Vagina (tissue), 2 donors: ENCODE measurements at places on chromosomes 13 and 19.

- H3K4me3 ChIP-seq: no peak overlapping the region
- no peaks in the 10 kb centered on the region for H3K36me3 ChIP-seq
- no peak for DNase-seq
- H3K27me3 ChIP-seq: no peaks in the 10 kb centered on the region
- no peaks in the 10 kb centered on the region for H3K4me1 ChIP-seq
Observed at GRCh38 chr13:64471916-64472315, 2758.2 kb downstream of the PCDH9 start.

DNA sequence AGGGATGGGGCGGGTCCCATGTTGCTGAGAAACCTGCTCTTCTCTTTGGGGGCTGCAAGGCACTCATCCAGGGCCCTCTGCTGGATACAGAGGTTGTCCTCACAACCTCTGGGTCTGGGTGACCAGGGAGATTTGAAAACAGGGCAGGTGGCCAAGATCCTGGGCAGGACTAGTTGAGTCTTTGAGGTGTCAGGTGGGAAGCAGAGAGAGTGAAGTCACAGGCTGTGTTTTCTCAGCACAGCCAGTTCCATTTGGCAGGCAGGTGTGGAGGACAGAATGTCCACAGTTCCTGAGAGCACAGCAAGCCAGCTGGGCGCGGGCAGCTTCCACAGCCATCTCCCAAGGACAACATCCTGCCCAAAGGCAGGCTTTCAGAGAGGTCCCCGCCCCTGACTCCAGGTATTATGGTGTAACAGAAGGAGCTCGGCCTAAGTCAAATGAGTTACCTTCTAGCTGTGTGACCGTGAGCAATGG, 118.8 kb downstream of the NUFIP1 start:
- H3K4me1 ChIP-seq: no peaks in the 10 kb centered on the region
- no peaks in the 10 kb centered on the region for H3K27me3 ChIP-seq
- no peak overlapping the region for H3K4me3 ChIP-seq
- H3K36me3 ChIP-seq: no peaks in the 10 kb centered on the region
- no peak for DNase-seq
- no peak overlapping the region for H3K27ac ChIP-seq

DNA sequence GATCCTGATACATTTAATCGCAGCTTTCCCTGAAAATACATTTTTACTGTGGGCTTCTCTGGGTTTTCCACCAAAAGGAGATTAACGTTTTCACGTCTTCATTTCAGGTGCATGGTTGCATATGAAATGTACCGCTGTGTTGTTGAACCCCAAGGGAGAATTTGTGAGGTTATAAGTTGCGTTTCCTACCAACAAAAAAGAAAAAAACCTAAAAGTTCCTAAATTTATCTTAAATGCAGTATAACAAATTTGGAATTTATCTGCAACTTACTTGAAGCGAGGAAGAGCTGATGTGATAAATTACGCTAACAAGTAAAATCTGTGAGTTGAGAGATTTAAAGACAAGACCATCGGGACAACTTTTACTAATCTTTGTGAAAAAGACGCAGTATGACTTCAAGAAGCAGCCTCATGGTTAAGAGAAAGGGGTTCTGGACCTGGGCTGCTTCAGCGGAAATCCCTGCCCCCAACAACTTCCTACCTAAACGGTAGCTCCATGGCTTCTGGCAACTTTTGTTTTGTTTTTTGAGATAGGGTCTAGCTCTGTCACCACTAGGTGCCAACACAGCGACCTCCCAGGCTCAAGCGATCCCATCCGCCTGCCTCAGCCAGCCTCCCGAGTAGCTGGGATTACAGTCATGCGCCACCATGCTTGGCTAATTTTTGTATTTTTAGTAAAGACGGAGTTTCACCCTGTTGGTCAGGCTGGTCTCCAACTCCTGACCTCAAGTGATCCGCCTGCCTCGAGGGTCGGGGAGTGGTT, 958 bp upstream of the OBI1 start:
- peaks cover 11% of the 10 kb centered on the region for H3K4me1 ChIP-seq
- no peak for DNase-seq
- no peak overlapping the region for H3K27ac ChIP-seq
- no peaks in the 10 kb centered on the region for H3K27me3 ChIP-seq
- no peaks in the 10 kb centered on the region for H3K36me3 ChIP-seq

DNA sequence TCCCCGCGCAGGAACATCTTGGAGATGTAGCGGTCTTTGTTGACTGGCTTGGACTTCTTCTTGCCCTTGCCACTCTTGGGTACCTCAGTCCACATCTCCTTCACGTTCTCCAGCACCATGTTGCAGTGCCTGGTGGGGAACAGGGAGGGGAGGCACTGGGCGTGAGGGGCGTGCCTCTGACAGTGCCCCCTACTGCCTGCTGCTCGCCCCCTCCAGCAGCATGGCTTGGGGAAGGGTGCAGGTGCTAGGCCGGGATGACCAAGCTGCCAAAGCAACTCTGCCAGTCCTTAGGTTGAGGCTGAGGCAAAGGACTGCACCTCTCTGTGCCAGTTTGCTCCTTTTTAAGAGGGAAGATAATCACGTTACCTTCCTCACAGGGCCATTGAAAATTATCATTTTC, 4.2 kb downstream of the SNRPD2 start:
- H3K27ac ChIP-seq: no peak overlapping the region
- peaks cover 13% of the 10 kb centered on the region for H3K4me1 ChIP-seq
- no peak overlapping the region for H3K4me3 ChIP-seq
- no peaks in the 10 kb centered on the region for H3K27me3 ChIP-seq
- H3K36me3 ChIP-seq: peaks cover 34% of the 10 kb centered on the region

GRCh38 chr13:110554227-110554836, 7.2 kb downstream of the RAB20 start:
- H3K4me1 ChIP-seq: peaks cover under 1% of the 10 kb centered on the region
- no peaks in the 10 kb centered on the region for H3K36me3 ChIP-seq
- H3K4me3 ChIP-seq: no peak overlapping the region
- H3K27me3 ChIP-seq: no peaks in the 10 kb centered on the region
- no peak for DNase-seq
